ENCODE measurements at places on chromosomes 4 and X.

DNA sequence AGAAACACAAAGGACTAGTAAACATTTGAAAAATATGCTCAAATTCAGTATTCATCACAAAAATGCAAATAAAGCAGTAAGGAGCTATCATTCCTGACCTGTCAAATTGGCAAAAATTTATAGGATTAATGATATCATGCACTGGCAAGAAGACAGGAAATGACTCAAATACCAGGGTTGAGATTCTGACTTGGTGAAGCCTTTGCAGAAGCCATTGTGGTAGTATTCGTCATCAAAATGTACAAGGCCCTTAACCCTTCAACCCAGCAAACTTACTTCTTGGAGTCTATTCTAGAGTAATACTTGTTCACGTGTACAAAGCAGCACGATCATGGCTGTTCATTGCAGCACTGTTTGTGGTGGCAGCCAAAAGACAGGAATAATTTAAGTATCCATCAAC lies 132.4 kb downstream of the ENOX2 start:
- no peak for DNase-seq

- no peak for DNase-seq
Measured at GRCh38 chr4:7429601-7430078, 5.1 kb downstream of the PSAPL1 start.

GRCh38 chrX:6505960-6506359 lies 29.0 kb downstream of the VCX3A start:
- DNase-seq = no peak

DNA sequence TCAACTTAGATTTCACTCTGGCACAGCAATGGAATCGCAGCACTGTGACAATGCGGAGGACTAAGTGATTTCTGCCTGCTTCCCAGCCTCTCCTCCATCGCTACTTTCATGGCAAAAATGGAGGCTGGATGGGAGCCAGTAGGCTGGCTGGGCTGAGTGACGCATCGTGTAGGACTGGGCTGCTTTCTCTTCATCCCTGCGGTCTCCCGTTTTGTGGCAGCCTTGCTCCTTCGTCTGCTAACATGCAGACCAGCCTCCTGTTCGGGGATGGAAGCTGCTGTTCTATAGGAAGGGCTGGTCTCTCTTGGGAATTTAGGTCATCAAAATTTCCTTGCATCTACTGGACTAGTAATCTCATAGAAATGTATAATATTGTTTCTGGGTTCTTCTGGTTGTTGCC lies 15.8 kb upstream of the RGS12 start:
- no peak for DNase-seq

DNA sequence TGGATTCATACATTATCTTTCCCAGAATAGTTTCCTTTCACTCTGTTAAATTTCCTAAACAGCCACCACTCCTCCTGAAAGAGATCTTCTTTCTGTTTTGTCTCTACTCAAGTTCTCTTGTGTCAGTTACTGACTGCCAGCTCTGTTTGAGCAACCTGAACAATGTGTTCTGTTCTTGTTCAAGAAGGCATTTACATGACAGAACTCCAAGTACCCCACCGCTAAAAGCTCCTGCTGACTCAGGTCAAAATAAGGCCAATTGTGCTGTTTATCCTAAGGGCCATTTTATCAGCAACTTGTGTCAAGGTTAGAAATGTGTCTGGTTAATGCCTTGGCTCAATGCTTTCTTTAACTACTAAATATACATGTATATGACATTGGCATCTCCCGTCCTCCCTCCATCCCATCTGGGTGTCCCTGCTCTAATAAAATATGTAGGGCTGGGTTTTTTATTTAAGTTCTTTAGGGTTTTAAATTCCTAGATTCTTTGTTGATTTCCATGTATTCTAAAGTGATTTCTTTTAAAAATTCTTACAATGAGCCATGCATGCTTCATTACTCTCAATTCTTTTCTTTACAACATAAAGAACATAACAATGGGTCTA lies 144.3 kb upstream of the PAQR3 start:
- DNase-seq = no peak

DNA sequence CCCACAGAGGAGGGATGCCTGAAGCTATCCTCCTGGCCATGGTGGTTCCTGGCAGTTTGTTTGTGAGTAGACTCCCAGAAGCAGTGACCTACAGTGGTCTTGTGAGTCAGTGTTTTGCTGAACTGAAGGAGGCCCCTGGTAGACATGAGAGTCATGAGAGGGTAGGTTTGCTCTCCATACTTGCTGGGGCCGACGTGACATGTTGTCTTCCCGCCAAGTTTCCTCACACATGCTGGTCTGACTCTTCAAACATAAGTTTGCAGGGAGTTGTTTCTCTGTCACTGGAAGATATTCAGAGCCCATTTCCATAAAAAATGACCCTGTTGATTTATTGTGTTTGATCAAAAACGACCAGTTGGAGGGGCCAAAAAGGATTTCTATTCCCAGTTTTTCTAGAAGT lies 131.1 kb upstream of the SCML1 start:
- DNase-seq = no peak

- DNase-seq = no peak
Measured at GRCh38 chr4:8847331-8847730, 24.3 kb downstream of the HMX1 start.

Measured in thoracic aorta (tissue), 2 donors.